LNCaP clone FGC (cell line): ENCODE measurements at places on chromosomes 6 and 20.

- DNase-seq, result no peak
Observed at GRCh38 chr20:1075616-1076015, 42.8 kb upstream of the PSMF1 start.

DNA sequence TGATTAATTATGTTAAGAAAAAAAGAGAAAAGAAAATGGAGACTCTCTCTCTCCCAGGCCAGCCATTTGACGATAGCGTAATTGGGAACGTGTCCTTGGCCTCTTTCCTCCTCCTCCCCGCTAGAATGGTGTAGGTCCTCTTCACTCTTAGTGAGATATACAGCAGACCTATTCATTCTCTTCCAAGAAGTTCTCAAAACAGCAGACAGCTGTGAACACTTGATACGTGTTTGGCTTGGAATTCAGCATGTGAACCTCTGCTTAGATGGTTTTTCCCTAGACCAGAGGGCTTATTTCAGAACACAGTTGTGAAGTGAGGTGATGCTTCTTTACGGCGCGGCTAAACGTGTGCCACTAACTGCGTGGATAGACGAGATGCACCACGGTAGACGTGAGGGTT is 32.6 kb upstream of the TULP4 start:
- DNase-seq, result no peak

- no peak for DNase-seq
Observed at GRCh38 chr6:113997116-113997515, 26.2 kb upstream of the HDAC2 start.

DNA sequence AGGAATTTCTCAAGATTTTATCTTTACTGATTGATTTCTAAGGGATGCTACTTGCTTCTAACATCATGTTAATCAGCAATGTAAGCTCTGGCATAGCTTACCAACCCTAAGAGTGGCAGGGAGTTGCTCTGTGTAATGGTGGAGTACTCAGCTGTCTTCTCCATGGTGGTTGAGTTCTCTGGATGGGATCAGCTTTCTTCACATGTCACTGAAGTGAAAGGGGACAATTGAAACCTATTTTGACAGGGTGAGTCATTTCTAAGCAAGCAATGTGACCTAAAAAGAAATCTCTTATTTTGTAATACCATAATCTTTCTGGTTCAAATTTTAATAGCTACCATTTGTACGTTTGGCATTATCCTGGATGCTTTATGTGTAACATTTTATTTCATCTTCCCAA is 430.4 kb downstream of the GJA1 start:
- no peak for DNase-seq

- no peak for DNase-seq
Observed at GRCh38 chr6:132382630-132383175, 18.6 kb downstream of the MOXD1 start.

DNA sequence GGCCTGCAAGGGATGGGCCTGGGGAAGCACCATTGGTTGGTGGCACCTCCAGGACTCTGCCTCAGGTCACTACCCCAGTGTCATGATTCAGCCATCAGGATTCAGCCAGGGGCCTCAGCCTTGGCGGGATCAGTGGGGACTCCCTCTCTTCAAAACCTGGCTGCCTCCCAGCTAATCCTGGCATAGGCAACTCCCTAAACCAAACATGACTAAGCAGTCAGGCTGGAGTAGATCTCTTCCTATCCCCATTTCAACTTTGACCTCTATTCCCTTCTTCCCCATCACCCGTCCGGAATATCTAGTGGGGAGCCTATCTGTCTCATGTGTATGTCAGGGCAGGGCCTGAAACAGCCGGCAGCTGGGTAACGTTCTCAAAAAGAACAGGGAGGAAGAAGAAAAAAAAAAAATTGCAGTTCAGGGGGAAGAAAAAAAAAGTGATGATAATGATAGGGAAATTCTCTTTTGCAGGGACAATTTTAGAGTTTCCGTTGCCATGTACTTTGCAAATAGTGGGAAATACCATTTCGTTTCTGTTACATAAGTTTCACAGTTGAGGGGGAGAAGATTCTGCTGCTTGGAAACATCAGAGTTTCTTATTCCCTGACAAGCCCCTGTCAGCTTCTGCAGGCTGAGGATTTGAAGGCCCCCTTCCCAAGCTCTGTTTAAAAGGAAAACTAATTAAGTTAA is 4.1 kb upstream of the PREX1 start:
- no peak for DNase-seq

DNA sequence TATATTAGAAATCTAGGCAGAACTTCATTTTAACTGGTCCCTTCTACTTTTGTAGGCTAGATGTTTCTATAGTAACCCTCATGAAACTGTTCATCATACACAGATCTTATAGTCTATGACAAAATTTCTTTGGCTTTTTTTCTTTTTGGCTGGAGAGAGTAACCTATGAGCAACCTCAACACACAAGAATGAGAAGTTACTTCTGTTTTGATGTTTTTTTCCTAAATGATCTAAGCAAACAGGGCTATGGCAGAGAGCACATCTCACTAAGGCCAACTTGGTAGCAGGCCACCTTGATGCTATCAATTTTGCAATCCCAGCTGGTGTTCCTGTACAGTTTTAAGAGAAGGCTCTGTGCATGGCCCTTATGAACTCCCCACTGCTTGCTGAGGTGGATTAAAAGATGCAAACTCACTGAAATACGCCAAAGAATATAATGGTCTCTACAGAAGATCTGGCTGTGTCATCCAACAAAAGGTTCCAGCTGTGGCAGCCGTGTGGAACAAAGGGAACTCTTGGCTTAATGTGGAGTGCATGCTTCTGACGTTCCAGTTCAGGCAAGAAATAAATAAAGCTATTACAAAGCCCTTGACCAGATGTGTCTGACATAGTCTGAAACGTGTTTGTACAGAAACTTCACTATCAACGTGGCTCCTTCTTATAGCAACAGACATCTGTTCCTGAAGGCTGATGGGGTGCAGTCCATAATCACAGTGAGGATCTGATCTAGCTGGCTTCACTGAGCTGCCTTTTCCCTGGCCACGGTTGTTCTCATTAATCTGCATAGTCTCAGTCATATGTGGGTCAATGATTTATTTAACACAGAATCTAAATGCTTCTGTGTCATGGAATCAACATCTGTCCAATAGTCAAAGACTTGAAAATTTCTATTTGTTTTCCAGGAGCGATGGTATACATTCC is 481.1 kb downstream of the BMP2 start:
- DNase-seq, result no peak

DNA sequence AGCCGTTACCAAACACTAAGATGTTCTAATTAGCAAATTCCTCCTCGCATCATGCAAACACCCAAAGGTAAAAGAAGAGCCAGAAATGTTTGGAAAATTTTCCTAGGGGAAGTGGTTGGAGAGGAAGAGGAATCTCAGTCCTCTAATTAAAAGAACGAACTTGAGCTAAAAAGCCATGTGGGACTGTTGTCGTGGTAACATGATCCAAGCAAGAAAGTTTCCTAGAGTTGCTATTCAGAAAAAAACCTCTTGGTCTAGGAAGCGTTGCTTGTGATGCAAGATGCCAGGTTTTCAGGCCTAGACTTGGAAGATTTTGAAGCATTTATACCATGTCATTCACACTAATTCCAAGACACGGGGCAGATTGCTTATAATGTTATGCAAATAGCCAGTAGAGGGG is 106.8 kb upstream of the DOK5 start:
- DNase-seq, result no peak

DNA sequence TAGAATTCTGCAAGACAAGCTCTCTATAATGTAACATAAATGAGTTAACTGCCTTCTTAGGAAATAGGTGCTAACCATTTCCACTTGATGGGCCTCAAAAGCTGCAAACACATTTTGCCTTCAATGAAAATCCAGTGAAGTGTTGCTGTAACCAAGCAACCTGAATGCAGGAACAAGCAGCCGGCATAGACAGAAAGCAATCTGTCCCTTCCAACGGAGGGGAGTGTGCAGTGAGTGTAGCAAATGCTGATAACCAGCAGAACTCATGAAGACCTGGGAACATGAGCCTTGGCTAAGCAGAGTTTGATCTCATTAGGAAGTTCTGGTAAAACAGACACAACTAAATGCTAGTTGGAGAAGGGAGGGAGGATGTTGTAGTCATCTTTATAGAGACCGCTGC is 697.8 kb downstream of the KIF16B start:
- no peak for DNase-seq

GRCh38 chr6:43907789-43908472 is 137.9 kb downstream of the VEGFA start:
- DNase-seq, result no peak

DNA sequence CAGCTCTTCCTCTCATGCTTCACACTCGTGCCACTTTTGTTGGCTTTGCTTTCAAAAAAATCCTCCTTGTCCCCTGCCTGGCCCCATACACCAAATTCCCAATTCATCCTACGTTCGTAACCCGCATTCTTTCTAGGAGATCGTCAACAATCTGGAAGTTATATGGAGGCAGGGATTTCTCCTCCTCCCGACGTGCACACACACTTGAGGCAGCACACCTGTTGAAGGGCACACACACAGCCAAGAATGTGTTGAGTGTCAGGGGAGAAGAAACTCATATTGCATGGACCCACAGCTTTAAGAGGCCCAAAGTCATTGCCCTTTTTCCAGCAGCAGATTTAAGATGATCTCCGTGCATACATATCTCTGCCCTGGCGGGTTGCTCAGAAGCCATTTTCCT is 28.9 kb downstream of the THBS2 start:
- no peak for DNase-seq

DNA sequence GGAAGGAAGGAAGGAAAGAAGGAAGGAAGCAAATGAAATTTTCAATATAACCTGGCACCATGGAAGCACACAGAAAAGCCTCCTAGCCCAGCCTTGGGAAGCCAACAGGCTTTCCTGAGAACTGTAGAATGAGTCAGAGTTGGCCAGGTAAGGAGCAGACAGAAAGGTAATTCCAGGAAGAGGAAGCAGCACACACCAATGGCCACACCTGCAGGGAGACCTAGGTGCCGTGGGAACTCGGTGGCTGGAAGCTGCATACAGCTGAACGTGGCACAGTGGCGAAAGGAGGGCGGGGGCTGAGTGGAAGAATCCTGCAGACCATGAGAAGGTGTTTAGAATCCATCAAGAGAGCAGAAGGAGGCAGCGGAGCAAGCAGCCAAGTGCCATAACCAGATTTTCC is 224.8 kb upstream of the RREB1 start:
- no peak for DNase-seq

DNA sequence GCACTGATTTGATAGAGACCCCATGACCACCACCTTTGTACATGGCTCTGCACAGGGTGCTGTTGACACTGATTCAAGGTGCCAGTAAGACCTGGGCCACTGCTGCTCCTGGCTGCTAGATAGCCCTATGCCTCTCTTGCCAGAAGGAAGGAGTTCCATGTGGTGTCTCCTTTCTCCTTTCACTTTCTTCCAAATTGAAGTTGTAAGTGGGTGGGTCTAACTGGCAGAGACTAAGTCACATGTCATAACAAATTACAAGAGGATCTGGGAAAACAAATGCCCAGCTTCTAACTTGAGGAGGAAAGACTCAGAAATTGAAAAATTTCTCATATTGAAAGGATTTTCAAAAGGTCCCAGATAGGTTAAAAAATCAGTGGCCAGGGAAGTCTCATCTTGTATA is 116.8 kb downstream of the TFAP2B start:
- no peak for DNase-seq
